Central memory CD4-positive, alpha-beta T cell (primary cell): ENCODE measurements at places on chromosomes 7 and 10.

DNA sequence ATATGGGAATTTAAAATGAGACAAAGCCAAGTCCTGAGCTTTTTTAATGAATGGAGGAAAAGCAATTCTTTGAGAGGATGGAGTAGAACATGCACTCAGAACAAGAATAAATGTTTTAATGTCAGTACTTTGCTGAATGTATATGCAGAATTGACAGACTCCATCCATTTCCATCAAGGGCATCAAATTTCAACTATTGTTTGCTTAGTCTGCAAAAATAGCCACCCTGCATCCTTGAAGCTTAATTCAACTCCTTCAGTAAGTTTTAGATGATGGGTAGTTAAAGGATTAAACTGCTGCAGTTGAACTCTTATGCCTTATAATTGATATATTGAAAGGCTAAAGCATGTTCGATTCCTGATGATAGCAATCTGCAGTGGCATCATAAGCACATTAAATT, 99.7 kb upstream of the IFRD1 start:
- DNase-seq, result no peak

DNA sequence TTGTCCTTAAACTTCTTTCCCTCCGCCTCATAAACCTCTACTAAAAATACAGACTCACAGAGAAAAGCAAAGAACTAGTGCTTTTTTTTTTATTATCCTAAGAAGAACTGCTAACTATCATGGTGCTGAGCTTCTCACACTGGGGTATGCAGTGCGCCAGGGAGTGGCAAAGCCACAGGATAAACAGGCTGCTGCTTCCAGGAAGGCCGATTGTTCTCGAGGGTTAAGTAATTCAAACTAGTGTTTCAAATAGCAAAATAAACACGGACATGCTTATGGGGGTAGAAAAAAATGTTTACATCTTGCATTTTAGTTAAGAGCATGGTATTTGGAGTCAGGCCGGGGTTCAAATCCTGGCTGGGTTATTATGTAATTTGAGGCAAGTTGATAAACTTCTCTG, 157.0 kb downstream of the TAX1BP1 start:
- no peak for DNase-seq

DNA sequence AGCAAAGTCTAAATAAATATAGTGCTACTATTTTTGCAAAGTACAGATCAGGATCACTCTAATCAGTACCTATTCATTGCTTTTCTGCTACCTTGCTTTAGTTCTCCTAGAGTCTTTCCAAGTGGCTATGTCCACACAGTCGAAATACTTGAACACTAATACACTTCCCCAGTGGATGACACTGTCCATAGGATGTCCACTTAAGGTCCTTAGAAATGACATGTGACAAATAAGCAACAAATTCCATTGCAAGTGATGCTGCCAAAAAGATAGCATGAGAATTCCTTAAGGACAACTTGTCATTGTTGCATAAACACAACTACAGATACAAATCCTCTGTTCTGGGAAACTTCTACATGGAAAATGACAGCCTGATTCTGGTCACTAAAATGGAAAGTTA, 93.6 kb downstream of the ANK3 start:
- DNase-seq, result no peak

GRCh38 chr7:130473289-130473688, 18.6 kb upstream of the MEST start:
- no peak for DNase-seq

DNA sequence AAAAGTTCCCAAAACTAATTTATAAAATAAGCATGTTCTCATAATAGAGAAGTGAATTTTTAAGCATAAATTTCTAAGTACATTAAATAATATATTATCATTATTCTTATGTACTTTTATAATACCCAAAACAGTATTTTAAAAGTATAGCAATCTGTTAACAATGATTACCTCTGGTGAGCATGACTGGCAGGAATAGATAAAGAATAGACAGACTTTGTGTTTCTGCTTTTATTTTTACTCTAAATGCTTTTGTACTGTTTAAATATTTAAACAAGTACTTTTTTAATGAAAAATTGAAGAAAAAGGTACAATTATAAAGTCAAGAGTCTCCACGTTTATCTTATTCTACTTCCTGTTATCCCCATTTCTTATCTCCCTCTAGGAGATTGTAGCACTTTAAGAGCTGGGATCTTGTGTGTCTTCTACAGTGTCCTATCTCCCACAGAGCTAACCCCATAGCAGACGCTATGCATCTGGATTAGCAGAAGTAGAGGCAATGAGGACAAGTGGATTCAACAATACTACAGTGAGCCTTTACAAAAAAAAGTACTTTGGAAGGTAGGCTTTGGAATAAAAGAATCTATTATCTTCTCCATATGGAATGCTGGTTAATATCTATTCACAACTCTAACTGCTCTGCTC, 42.9 kb downstream of the IDE start:
- no peak for DNase-seq

- DNase-seq, result no peak
These were observed 8.9 kb downstream of the PURB start for GRCh38 chr7:44876393-44876792.

GRCh38 chr7:140674356-140674800, 1.6 kb downstream of the ADCK2 start:
- DNase-seq, result no peak

DNA sequence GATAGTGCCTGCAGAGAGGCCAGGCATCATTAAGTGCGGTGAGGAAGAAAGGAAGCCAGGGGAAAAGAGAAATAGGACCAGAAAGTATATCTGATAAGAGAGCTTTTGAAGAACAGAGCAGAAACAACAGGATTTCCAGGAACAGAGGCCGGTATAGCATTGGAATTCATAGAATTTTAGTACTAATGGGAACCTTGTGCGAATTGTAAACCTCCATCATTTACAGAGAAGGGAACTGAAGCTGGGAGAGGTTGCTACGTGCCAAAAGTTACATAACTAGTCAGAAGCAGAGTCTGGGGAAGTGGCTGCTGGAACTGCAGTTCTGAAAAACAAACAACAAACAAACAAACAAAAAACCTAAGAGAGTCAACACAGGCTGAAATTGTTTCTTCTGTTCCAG, 5.4 kb upstream of the ZMYND11 start:
- DNase-seq, result no peak

DNA sequence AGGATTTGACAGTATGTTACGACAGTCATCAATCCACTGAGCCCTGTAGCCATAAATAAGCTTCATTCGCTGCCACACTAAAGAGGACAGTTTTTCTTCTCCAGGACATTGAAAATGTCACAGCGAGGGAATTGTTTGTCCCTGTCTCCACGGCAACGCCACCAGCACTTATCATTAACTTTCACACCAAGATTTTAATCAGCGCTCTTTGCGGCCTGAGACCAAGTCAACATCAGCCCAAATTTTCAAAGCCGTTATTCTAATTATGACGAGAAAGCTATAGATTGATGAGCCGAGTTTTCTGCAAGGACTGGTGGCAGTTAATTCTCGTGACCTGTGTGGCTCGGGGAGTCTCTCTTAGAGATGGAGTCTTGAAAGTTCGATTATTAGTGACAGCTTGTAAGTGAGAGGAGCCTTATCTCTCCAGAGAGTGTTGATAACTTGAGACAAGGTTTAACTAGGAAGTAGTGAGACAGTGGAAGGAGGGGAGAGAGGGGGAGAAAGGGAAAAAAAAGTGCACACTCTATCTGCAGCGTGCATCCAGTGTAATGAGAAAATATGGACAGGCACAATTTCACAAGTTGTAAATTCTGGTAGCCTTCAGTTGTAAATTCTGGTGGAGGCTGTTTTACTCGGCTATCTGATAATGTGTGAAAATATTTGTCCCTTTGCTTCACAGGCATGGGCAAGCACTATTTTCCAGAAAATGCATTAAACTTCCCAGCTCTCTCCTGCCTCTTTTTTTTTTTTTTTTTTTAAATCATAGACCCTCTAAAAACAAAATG, 473.3 kb downstream of the LRMDA start:
- DNase-seq, result no peak

DNA sequence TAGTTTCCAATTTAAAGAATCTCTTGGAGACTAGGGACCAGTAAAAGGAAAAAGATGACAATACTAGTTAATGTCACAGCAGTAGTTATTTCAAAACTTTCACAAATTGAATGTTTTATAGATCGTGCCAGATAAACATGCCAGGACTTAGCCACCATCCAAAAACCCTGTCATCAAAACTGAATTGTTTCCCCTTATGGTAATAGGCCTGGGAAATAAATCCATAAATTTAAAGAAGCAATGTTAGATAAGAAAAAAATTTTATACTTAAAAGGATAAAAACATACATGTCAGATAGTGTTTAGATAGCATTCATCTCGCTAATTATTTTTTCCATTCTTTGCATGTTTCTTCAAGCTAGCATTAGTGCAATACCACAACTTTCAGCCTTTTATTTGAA, 71.2 kb downstream of the SUGCT start:
- no peak for DNase-seq

GRCh38 chr10:114017873-114018272, 25.8 kb upstream of the ADRB1 start:
- no peak for DNase-seq

GRCh38 chr10:95266674-95267095, 24.1 kb downstream of the PDLIM1 start:
- DNase-seq, result no peak

- no peak for DNase-seq
These were observed 62.1 kb upstream of the STEAP1B start for GRCh38 chr7:22561895-22562593.

DNA sequence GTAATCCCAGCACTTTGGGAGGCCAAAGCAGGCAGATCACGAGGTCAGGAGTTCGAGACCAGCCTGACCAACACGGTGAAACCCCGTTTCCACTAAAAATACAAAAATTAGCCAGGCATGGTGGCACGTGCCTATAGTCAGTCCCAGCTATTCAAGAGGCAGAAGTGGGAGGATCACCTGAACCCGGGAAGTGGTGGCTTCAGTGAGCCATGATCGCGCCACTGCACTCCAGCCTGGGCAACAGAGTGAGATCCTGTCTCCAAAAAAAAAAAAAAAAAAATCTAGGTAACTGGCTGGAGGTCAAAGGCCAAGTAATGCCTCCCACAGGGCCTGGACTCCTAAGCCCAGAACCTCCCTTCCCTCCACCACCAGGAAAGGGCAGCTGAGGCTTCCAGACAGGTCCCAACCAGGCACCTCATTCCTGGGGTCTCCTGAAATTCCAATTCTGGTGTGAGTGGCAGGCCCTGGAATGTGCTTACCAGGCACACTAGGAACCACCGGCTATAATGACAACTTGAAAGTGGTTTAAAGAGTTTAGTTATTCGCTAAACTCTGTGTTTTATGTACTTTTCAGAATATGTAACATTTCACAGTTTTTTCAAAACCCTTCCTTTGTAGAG, 86.9 kb upstream of the TNRC18 start:
- no peak for DNase-seq

GRCh38 chr7:50199824-50200223, 104.7 kb upstream of the IKZF1 start:
- no peak for DNase-seq

GRCh38 chr7:50367570-50367969, 63.1 kb downstream of the IKZF1 start:
- no peak for DNase-seq

DNA sequence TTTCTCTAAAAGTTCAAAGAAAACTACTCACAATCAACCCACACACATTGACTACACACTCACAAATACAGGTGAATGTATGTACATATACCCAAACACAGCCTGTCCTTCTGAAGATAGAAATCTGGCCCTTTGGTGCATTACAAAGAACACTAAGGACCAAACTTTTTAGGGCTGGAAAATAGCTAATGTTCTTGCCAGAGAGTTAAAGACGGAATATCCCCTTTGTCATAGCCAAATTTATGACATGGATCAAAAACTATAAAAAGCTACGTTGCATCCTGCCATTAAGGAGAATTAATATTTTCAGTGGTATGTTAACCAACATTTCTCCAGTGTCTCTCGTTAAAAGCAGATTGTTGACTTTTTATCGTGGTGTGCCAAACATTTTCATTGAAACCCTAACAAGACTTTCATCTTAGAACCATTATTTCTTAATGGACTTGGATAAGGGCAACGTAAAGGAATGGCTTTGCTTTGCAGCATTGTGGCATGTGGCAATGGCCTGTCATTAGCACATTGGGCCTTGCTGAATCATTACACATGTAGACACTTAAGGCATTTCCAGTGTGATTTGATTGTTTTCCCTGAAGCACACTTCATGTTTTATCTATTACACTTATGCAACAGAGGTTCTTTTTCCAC, 150.9 kb upstream of the MEOX2 start:
- no peak for DNase-seq

- DNase-seq, result no peak
These were observed 323.3 kb upstream of the KAT6B start for GRCh38 chr10:74502963-74503608.

DNA sequence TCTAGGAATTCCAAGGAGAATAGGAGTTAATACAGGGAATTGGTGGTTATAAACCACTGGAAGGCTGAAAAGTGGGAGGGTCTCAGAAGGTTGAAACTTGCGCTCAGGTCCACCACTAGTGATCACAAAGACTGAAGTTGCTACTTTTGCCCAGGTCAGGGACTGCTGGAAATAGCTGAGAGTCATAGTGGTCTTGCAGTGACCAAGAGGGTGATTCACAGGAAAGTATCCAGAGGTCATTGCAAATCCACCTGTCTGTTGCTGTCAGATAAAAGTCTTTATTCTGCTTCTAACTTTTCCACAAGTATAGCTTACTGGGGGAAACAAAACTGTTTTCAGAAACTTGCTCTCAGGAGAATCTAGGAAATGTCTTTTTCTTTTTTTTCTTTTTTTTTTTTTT, 211.5 kb upstream of the PRSS1 start:
- DNase-seq, result no peak

GRCh38 chr7:55104712-55105433, 86.1 kb downstream of the EGFR start:
- no peak for DNase-seq

DNA sequence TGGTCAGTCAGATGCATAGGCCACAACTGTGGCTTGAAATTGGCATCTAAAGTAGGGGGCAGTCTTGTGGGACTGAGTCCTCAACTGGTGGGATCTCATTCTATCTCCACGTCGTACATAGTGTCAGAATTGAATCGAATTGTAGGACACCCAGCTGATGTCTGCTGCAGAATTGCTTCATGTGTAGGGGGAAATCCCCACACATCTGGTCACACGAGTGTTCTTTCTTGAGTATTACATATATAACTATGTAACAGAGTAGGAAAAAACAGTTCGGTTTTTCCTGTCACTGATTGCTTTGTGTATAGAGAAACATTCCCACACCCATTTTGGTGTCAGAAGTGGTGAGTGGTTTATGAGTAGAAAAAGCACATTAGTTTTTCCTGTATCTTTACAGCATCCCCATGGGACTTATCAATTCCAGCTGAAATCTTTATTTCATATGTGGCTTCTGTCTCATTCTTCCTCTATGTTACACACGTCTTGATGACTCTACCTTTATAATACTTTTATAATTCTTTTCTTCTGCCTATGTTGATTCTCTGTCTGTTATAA, 79.4 kb upstream of the PCGF5 start:
- no peak for DNase-seq

DNA sequence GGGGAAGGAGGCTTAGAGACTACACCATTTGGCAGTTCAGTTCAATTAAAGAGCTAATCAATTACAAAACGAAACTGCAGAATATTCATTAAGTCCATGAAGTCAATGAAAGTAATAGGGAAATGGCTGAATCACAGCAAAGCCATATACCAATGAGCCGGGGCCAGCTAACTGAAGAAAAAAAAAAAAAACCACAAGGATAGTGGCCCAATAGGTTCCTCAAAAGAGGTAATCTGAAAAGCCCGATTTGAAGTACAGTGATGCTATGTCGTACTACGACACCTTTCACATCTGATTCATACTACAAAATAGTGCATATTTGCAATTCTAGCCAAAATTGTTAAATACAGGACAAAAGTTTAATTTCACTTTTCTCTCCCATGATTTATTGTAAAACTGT, 2.5 kb downstream of the ARHGAP12 start:
- no peak for DNase-seq
